Inflammatory macrophage treated with lipopolysaccharide for 1 hour (primary cell): ENCODE measurements at places on chromosomes 3 and 15.

- DNase-seq, result peak; percentile 45
These were observed 18.6 kb upstream of the TICRR start for GRCh38 chr15:89556413-89557262.

GRCh38 chr3:78606756-78607155, 1161.0 kb downstream of the ROBO1 start:
- DNase-seq, result no peak

GRCh38 chr3:173529062-173529711, 131.6 kb downstream of the NLGN1 start:
- DNase-seq, result no peak

DNA sequence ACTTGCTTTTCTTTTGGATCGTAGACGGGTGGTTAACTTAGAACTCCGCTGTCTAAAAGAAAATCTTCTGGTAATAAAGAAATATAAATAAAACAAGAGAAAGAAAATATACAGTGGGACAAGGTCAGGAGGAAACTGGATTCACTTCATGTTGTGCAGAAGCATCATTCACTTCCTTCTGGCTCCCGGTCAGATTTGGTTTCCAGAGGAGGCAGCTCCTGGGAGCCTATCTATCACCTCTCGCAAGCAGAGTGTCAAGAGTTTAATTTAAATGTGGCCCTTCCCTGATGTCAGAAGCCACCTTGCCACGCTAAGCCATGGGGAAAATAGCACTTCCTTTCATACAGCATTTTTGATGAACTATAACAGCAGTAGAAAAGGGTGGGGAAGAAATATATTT, 139.1 kb downstream of the NSMCE3 start:
- DNase-seq, result no peak

GRCh38 chr3:36871379-36872126, 73.3 kb downstream of the TRANK1 start:
- no peak for DNase-seq

- DNase-seq, result peak; percentile 63
These were observed 17.7 kb downstream of the EEFSEC start for GRCh38 chr3:128170866-128171516.

DNA sequence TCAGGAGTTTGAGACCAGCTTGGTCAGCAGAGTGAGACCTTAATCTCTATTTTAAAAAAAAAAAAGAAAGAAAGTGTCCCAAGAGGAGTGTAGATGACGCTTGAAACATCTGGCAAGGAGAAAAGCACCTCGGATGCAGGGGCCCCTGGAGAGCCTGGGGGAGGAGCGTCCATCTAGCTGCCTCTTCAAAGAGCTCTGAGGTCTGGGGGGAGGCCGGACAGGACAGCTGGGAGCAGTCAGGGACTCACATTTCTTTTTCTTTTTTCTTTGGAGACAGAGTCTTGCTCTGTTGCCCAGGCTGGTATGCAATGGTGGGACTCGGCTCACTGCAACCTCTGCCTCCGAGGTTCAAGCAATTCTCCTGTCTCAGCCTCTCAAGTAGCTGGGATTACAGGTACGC, 3.3 kb upstream of the IDH2 start:
- DNase-seq, result no peak

- peak; percentile 54 for DNase-seq
These were observed 28.8 kb downstream of the KNG1 start for GRCh38 chr3:186746008-186746407.

GRCh38 chr3:196754091-196754981, 14.7 kb downstream of the PAK2 start:
- DNase-seq, result no peak

DNA sequence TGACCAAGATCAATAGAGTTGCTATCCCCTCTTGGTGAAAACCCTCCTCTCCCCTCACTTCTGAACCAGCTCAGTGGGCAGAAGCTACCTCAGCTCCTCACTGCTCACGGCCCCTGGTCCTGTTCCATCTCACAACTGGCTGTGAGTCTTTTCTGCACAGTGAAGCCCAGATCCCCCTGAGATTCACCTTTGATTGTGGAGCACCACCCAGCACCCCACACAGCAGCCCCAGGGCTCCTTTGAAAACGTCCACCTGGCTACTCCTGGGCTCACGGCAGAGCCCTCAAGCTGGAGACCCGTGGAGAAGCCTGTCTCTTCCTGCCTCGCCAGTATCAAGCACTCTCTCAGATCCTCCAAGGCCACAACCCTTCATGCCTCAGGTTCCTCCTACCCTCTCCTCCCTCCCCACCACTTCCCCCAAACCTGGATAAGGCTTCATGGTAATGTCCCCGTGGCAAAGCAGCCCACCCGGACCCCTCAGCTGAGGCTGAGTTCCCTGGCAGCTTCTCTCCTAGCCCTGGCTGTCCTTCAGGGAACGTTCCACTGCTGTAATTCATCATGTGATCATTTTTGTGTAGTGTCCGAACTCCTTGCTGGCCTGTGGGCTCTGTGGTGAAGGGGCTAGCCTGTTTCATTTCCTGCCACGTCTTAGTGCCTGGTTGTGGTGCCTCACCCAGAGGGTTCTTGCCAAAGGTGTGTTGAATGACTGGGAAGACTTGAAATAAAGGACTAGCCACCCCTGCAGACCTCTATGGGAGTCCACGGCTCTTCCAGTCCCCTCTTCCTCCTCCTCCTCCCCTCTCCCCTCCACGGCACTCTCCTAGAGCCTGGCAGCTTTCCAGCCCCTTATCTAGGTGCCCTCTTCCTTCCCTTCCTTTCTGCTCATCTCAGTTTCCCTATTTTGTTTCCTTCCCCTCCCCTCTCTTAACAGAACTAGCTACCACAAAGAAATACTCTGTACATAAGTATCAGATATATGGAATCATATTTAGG, 44.5 kb downstream of the KY start:
- no peak for DNase-seq
